Stimulated activated CD8-positive, alpha-beta memory T cell treated with anti-CD3 and anti-CD28 coated beads, Interleukin-4, amount 100 ng/mL, for 48 hours (primary cell): ENCODE measurements at places on chromosomes 3 and 15.

- DNase-seq: peak; percentile 41
These were observed 1.5 kb downstream of the IGF2BP2 start for GRCh38 chr3:185823078-185824044.

DNA sequence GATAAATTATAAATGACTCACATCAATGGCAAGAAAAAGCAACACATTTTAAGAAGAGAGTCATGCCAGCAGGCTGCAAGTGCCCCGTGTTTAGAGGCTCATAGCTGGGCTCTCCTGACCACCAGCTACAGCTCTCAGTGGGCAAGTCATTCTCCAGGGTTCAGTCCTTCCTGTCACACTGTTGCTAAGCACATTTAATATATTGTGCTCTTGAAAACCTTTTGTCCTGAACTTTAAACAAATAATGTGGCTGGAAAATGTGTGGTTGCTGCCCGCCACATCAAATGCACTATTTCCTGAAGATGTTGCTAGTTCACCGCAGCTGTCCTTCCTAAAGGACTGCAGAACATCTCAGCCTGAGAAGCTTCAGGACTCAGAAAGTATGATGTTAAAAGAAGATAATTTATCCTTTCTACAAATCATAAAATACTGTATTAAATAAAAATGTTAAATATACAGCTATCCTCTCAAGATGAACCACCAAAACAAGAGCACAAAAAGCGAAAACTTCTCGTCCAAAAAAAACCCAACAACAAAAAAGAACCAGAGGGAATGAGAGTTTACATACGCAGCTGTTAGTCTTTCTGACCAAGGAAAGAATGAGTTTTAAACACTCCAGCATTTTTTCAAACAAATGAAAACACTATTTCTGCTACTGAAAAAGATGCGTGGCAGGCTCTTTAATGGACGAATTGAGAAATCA is 951 bp downstream of the TARS3 start:
- peak; percentile 57 for DNase-seq

DNA sequence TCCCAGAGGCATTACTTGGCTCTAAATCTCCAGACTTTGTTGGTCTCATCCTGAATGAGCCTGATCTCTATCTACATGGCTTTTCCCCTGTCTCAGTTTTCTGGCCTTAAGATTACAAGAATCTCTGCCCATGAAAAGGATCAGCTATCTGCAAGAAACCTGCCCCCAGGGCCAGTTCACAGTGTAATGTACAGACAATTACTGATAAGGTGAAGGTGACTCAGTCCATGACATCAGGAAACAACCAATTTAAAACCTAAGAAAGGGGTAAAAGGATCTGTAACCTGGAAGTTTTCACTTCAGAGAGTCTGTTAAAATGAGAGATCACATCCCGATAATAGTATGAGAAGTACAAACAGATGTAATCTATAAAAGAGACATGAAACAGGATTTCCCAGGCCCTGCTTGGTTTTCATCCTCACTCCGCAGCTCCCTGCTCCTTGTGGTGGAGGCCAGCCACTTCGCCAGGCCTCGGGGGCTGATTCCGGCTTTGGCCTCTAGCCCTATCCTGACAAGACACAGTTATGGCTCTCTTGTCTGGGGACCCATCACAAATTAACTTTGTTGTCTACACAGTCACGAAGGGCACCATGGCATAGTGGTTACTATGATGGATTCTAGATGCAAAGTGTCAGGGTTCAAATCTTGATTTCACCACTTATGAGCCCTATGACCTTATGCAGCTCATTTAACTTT is 136.9 kb downstream of the THSD4 start:
- no peak for DNase-seq

DNA sequence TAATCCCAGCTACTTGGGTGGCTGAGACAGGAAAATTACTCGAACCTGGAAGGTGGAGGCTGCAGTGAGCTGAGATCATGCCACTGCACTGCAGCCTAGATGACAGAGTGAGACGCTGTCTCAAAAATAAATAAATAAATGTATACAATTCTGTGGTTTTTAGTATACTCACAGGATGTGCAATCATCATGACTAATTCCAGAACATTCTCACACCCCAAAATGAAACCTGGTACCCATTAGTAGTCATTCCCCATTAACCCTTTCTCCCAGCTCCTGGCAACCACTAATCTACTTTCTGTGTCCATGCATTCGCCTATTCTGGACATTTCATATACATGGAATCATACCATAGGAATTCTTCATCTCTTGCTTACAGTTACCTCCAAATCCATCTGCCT is 44.5 kb downstream of the LRRFIP2 start:
- DNase-seq: no peak

GRCh38 chr15:77417602-77418001 is 2.3 kb downstream of the PEAK1 start:
- no peak for DNase-seq

DNA sequence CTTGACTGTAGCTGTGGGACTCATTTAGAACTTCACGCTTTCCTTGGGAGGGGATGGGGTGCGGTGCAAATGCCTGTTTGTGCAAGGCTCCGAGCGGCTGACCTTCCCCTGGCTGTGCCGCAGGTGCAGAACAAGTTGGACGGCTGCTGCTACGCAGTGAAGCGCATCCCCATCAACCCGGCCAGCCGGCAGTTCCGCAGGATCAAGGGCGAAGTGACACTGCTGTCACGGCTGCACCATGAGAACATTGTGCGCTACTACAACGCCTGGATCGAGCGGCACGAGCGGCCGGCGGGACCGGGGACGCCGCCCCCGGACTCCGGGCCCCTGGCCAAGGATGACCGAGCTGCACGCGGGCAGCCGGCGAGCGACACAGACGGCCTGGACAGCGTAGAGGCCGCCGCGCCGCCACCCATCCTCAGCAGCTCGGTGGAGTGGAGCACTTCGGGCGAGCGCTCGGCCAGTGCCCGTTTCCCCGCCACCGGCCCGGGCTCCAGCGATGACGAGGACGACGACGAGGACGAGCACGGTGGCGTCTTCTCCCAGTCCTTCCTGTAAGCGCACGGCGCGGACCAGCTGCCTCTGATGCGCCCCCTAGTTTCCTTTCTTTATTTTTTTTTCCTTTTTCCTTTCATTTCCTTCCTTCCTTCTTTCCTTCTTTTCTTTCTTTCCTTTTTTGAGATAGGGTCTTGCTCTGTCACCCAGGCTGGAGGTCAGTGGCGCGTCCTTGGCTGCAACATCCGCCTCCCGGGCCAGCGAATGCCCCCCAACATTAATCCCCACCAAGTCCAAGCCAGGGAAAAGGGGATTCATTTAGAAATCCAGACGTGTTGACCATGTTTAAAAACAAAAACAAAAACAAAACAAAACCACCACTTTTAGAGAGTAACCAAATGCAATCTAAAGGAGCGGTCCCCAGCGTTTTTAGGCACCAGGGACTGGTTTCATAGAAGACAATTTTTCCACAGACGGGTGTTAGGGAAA is 42.7 kb downstream of the EIF2AK4 start:
- DNase-seq: no peak
